ENCODE measurements at places on chromosomes 3 and 15. TPM values are rescaled to one million over a fixed set of nuclear protein-coding genes. Genes with fewer than 3 reads are reported as not detected.

Gene ISY1
- 25.2 TPM for polyA plus RNA-seq

Gene PDZRN3
- 1.9 TPM for polyA plus RNA-seq

Gene SLC38A3
- 0.02 TPM for polyA plus RNA-seq

Gene BOC
- 1.5 TPM for polyA plus RNA-seq

Gene TMEM212
- polyA plus RNA-seq, result not detected

Gene MOBP
- not detected for polyA plus RNA-seq

Gene SLC24A5
- polyA plus RNA-seq, result not detected

Gene GLT8D1
- polyA plus RNA-seq, result 21.8 TPM

Gene PRR20G
- not detected for polyA plus RNA-seq

Gene LMAN1L
- polyA plus RNA-seq, result 2.4 TPM

Gene APBA2
- polyA plus RNA-seq, result 6.6 TPM

Gene TTLL13
- 0.17 TPM for polyA plus RNA-seq

Gene CPEB1
- polyA plus RNA-seq, result 0.39 TPM

Gene APPL1
- polyA plus RNA-seq, result 14.8 TPM

Gene GRIP2
- polyA plus RNA-seq, result 2.5 TPM

Gene TEX55
- polyA plus RNA-seq, result not detected

Gene DNAJB8
- polyA plus RNA-seq, result not detected

Measured in spleen (tissue), 13 donors.